ENCODE measurements at places on chromosomes 3 and 15.

- no peak for DNase-seq
Measured at GRCh38 chr3:113055201-113055600, 64.4 kb downstream of the GTPBP8 start.

GRCh38 chr3:46298871-46299607 is 54.9 kb upstream of the CCR2 start:
- DNase-seq, result no peak

- DNase-seq, result no peak
Measured at GRCh38 chr3:6351752-6352151, 509.2 kb upstream of the GRM7 start.

GRCh38 chr15:83574345-83574744 is 79.6 kb upstream of the ADAMTSL3 start:
- DNase-seq, result no peak

- DNase-seq, result no peak
Measured at GRCh38 chr3:143795874-143796273, 52.4 kb downstream of the SLC9A9 start.

DNA sequence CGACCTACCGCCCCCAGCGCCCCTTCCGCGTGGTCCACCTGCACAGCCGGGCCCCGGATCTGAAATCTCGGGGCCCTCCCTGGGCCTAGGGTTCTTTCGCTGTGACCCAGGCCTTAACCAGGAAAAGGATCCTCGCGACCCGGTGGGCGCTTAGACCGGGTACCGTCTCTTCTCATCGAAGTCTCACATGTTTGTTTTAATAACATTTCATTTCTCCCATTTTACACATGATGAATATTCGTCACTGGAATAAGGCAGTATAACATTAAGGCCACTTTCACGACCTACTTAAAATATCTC is 277 bp upstream of the DALRD3 start:
- DNase-seq, result no peak

DNA sequence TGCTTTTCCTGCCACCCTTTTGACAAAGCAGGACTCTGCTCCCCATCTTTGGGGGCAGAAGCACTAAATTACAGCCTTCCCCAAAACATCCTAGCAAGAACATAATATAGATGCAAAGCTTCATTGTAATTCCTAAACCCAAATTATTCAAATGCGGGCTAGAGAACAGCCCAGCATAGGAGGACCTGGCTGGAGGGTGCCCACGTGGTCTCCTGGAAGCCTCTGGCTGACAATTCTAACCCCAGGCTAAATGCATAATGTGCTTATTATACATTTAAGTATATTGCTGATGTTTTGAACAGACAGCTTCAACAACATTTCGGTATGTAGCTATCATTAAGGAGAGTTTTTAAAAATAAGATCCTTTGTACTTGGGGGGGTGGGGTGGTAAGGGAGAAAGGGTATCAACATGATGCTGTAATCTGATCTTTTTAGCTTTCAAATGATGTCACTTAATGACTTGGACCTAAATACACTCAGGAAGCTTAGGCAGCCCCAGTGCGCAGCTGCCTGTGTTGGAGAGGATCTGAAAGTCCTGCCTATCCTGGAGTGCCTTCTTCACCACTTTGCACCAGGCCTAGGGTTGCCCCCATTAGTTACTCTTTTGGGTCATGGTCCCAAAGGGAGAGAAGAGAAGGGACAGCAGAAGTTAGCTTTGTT is 57.2 kb upstream of the USP3 start:
- peak; percentile 89 for DNase-seq

DNA sequence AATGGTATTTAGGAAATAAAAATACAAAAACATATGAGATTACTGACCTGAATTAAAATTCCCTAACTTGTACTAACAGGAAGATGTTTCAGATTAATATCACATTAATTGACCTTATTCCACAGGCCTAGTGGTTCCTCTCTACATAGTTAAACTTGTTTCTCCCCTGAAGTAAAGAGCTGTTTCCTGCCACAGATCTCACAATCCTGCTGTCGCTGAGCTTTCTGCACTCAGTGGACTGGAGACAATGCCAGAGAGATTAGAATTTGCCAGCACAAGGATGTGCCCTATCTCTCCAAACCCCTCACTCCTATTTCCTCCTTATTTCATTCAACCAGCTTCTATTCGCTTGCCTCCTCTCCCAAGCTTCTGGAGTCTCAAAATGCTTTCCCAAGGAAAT is 130.6 kb downstream of the CTNNB1 start:
- no peak for DNase-seq

DNA sequence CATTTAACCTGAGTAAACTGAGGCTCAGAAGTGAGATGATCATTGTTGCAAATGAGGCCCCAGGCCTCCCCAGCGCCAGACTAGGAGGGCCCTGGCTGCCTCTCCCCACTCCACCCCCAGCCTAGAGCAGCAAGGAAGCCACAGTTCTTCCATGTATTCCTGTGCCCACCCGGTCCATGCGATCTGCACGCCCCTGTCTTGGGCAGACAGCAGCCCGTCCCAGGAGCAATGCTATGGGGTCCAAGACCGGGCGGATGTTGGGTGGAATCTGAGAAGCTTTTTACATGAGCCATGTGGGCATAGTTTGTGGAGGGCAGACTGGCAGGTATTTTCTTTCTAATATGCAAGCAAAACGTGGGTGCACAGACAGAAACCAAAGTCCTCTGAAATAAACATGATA is 15.1 kb downstream of the SH2D7 start:
- no peak for DNase-seq

DNA sequence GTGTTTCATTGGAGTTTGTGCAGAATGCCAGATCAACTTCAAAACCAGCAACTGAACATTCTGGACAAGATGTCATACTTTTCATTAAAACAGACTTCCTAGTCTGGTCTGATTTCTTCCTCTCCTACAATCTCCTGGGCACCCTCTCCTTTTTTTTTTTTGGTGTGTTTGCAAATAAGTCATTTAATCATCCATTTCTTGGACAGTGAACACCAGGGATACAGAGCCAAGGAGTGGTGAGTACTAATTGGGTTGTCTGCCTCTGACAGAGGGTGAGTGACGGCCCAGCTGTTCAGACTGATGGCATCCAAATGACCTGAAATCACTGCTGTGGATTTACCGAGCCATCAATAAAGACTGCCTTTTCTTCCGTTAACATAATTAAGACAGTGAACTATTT is 158.0 kb downstream of the STT3B start:
- DNase-seq, result no peak

DNA sequence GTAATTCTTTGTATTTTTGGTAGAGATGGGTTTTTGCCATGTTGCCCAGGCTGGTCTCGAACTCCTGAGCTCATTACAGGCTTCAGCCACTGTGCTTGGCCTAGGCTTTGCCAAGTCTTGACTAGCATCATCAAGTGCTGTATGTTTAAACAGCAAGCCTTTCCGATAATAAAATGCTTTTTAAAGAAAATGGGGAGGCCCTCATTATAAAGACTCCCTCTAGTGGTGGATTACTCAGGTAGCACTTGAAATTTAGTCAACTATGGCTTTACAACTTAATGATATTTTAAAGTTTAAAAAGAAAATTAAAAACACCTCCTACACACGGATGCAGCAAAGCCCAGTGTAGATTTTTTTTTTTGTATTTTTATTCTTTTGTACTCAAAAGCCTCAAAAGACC is 213.6 kb downstream of the GAP43 start:
- no peak for DNase-seq

DNA sequence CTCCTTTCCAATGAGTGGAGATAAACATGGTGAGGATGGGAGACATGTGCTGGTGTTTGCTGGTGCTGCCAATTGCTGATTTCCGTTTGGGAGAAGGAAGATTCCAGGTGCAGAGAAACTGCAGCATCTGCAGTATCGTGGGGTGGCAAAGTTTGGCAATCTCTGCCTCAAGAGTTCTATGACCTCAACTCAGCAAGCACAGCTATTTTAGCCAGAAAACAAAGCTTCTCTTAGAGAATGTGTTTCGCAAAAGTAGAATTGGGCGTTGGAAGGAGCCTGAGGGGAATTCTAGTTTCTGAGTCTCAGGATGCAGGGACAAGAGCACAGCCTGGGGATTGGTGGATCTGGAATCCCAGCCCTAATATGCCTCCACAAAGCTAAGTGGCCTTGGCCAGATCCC is 18.2 kb upstream of the SHC4 start:
- DNase-seq, result no peak

- no peak for DNase-seq
Measured at GRCh38 chr3:186678604-186679003, 12.8 kb downstream of the HRG start.

GRCh38 chr15:71187078-71187477 is 71.8 kb downstream of the THSD4 start:
- no peak for DNase-seq

DNA sequence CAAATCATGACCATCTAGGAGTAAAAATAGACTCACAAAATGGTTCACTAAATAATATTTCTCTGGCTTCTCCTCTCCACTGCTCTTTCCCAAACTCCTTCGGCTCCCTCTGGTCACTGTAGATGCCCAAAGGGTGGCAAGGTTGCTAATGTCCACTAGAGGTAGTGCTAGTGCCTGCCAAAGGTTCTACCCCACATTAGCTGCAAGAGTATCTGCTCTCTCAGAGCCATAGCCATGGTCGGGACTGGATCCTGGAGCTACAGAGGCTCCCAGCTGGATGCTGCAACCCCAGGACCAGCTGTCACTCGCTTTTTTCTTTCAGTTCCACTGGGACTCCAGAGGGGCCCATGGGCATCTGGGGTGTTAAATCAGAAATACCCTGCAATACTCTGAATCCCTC is 8.5 kb downstream of the HTR3D start:
- DNase-seq, result no peak

DNA sequence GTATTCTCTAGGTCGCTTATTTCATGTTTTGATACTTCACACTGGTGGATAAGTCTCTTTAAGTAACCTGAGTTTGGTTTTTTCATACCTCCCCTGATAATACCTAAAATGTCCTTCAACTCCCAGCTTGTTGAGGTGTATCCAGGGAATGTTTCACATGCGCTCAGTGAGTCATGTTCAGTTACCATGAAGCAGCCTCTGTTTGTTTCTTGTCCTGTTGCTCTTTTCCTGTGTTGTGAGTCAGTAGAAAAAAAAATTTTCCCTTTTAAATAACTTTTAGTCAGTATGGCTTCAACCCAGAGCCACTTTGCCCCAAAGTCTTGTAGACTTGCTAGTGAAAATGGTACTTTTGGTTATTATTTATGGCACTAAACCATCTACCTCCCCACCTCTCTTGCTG is 278.4 kb upstream of the ZPLD1 start:
- DNase-seq, result no peak
